Uterus (tissue), 4 donors: ENCODE measurements at places on chromosomes 1 and 21.

- no peak for DNase-seq
- peak overlapping the region; percentile 75 for H3K27ac ChIP-seq
These were observed 49.7 kb downstream of the PBX1 start for GRCh38 chr1:164608651-164609057.

DNA sequence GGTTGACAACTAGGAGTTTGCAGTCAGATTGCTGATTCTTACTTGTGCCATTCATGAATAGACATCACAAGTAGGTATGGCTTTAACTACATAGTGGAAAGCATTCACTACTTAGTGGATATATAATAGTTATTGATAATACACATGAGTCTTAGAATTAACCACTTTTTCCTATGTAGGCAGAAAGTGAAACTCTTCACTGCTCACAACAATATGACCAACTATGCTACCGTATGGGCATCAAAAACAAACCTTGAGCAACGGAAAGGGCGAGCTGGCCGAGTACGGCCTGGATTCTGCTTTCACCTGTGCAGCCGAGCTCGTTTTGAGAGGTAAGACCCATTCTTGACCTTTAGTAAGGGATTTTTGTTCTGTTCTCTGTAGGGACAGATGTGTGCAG lies 38.7 kb downstream of the DHX9 start:
- no peak overlapping the region for H3K4me3 ChIP-seq
- H3K36me3 ChIP-seq = no peaks in the 10 kb centered on the region
- no peak overlapping the region for H3K27ac ChIP-seq
- no peak for DNase-seq
- no peaks in the 10 kb centered on the region for H3K27me3 ChIP-seq

DNA sequence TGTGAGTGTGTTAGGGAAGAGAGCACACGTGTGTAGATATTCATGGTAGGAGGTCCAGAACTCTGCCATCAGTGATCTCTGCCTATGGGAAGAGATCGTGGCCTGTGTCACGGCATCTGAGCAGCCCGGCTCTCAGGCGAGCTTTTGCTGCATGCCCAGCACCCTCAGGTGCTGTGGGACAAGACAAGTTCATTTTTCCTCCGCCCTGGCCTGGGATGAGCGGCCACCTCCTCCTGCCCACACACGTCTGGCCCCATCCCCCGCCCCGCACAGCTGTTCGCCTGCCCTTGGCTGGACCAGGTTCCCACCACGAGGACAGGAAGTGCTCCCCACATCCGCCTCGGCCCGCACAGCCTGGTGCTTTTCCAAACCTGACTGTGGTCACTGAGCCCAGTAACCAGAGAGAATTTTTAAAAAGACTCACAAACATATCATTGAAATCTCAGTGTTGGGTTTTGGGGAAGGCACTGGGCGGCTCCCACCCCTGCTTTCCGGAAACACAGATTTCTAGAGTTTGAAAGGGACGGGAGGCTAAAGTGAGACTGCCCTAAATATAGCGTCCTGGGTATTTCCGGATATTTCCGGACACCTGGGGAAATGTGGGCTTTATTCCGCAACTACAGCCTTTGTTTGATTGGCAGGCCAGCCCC lies 18.0 kb downstream of the BMP8A start:
- no peaks in the 10 kb centered on the region for H3K27me3 ChIP-seq
- H3K4me1 ChIP-seq = no peaks in the 10 kb centered on the region
- H3K4me3 ChIP-seq = no peak overlapping the region
- no peaks in the 10 kb centered on the region for H3K36me3 ChIP-seq
- H3K27ac ChIP-seq = peak overlapping the region; percentile 23

DNA sequence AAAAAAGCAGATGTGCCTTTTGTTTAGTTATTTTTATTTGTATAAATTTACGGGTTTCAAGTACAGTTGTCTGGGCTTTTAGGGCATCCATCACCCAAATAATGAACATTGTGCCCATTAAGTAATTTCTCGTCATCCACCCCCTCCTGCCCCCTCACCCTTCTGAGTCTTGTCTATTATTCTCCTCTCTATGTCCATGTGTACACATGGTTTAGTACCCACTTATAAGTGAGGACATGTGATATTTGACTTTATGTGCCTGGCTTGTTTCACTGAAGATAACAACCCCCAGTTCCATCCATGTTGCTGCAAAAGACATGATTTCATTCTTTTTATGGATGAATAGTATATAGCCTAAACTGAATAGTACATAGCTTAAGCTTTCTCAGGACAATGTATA lies 189.2 kb downstream of the ZP4 start:
- no peak overlapping the region for H3K4me3 ChIP-seq
- no peak overlapping the region for H3K27ac ChIP-seq
- no peaks in the 10 kb centered on the region for H3K36me3 ChIP-seq
- no peaks in the 10 kb centered on the region for H3K4me1 ChIP-seq
- peaks cover 5% of the 10 kb centered on the region for H3K27me3 ChIP-seq
- no peak for DNase-seq

GRCh38 chr1:152585586-152585985 lies 5.3 kb upstream of the LCE3D start:
- H3K27ac ChIP-seq = no peak overlapping the region
- H3K4me1 ChIP-seq = no peaks in the 10 kb centered on the region
- H3K27me3 ChIP-seq = no peaks in the 10 kb centered on the region
- no peak overlapping the region for H3K4me3 ChIP-seq
- no peaks in the 10 kb centered on the region for H3K36me3 ChIP-seq
- DNase-seq = no peak

DNA sequence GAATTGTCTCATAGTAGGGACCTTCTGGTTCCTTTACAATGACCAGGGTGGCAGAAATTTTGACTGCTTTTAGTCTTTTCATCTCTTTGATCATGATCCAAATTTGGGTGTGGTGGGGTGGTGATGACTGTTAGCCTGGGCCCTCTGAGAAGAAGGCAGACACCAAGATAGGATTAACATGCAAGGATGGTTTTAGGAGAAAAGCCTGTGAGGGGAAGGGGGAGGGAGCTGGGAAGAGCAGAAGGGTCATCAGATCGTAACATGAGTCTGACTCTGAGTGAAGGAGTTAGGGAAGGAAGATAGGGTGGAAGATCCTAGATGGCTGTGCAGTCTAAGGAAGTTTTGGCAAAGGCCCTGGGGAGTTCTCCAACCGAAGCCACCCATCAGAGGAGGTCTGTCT lies 28.5 kb upstream of the CAMSAP2 start:
- H3K27me3 ChIP-seq = no peaks in the 10 kb centered on the region
- DNase-seq = no peak
- no peaks in the 10 kb centered on the region for H3K4me1 ChIP-seq

DNA sequence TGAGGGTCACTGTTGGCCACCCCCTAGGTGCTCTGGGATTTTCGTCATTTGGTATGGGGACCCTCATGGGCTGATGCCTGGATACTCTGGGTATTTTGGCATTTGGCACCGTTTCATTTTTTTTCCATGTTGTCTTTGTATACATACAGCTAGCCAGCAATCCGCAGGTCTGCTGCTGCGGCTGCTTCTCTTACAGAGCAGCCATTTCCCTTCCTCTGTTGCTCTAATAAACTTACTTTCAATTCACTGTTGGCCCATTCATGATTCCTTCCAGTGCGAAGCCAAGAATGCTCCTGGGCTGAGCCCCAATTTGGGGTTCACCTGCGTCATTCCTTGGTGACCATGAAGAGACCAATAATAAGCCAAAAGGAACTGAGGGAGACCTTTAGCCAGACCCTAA lies 21.5 kb downstream of the GON4L start:
- H3K27ac ChIP-seq = no peak overlapping the region
- H3K27me3 ChIP-seq = no peaks in the 10 kb centered on the region
- no peaks in the 10 kb centered on the region for H3K36me3 ChIP-seq
- no peak overlapping the region for H3K4me3 ChIP-seq
- H3K4me1 ChIP-seq = no peaks in the 10 kb centered on the region
- DNase-seq = no peak

GRCh38 chr1:245549996-245550719 lies 395.4 kb downstream of the KIF26B start:
- no peak overlapping the region for H3K4me3 ChIP-seq
- H3K27ac ChIP-seq = no peak overlapping the region
- no peaks in the 10 kb centered on the region for H3K27me3 ChIP-seq

- no peak overlapping the region for H3K4me3 ChIP-seq
- no peaks in the 10 kb centered on the region for H3K36me3 ChIP-seq
- DNase-seq = no peak
- no peak overlapping the region for H3K27ac ChIP-seq
- H3K4me1 ChIP-seq = no peaks in the 10 kb centered on the region
- H3K27me3 ChIP-seq = no peaks in the 10 kb centered on the region
These were observed 678.1 kb upstream of the CXADR start for GRCh38 chr21:16834791-16835190.

GRCh38 chr1:205746757-205747412 lies 3.1 kb downstream of the NUCKS1 start:
- no peaks in the 10 kb centered on the region for H3K36me3 ChIP-seq
- peaks cover 7% of the 10 kb centered on the region for H3K4me1 ChIP-seq
- peak overlapping the region; percentile 99 for H3K4me3 ChIP-seq
- no peak for DNase-seq
- no peaks in the 10 kb centered on the region for H3K27me3 ChIP-seq
- no peak overlapping the region for H3K27ac ChIP-seq

DNA sequence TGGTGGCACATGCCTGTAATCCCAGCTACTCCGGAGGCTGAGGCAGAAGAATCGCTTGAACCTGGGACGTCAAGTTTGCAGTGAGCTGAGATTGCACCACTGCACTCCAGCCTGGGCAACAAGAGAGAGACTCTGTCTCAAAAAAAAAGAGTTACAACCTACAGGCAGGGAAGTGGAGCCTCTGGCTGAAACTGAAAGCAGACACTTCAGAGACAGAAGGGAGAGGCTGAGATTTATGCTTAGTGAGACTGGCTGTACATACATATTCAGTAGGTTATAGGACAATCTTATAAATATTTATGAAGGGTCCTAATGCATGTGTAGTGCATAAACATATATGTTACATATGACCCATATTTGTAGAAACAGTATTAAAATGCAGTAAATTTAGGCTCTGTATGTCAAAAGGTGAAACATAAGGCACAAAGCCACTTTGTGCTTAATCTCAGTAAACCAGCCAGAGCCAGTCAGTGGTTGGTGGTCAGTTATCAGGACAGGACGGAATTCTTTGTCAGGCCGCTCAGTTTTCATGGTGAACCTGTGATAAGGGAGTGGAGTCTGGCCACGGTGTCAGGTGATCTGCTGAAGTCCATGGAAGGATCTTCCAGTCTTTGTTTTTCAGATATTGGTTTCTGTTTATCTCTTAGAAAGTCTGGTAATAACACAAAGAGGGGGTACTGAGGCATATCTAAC lies 13.7 kb downstream of the RHEX start:
- no peak for DNase-seq
- H3K27ac ChIP-seq = peak overlapping the region; percentile 60
- H3K4me1 ChIP-seq = no peaks in the 10 kb centered on the region
- no peak overlapping the region for H3K4me3 ChIP-seq
- H3K36me3 ChIP-seq = no peaks in the 10 kb centered on the region

- no peak overlapping the region for H3K4me3 ChIP-seq
- H3K36me3 ChIP-seq = no peaks in the 10 kb centered on the region
- H3K27ac ChIP-seq = no peak overlapping the region
- H3K27me3 ChIP-seq = no peaks in the 10 kb centered on the region
- DNase-seq = no peak
These were observed 136.8 kb upstream of the SGIP1 start for GRCh38 chr1:66397192-66397591.

DNA sequence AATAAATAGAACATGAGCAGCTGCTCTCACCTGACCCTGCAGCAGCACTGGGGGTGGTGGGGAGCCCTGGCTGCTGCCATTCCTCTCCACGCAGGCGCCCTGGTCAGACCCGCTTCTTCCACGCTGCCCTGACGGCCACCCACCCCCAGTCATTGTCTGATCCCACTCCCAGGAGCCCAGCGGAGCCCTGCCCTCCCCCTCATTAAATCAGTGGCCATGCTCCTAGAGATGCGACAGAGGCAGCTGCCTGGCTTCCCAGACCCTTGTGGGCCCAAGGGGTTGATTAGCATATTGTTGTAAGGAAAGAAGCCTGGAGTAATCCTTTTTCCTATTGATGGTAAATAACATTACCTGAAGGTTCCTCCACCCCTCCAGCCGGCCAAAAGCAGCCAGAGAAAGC lies 301.5 kb downstream of the RRAGC start:
- H3K4me1 ChIP-seq = no peaks in the 10 kb centered on the region
- H3K4me3 ChIP-seq = no peak overlapping the region
- H3K36me3 ChIP-seq = no peaks in the 10 kb centered on the region
- no peak overlapping the region for H3K27ac ChIP-seq
- DNase-seq = no peak

DNA sequence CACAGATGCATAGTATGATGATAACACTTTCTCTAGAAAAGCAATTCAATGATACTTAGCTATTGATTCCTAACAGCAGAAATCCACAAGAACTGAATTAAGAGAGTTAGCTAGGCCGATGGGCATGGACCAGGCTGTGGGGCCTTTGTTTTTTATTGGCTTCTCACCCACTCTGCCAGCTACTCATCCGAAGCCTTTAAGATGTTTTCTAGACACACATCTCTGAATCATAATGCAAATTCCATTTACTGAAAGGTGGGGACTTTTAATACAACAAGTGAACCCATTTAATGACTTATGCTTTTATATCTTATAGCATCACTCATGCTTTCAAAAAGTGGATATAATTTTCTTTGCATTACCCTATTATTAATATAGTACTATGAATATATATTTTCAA lies 170.2 kb downstream of the RUNX1 start:
- no peaks in the 10 kb centered on the region for H3K4me1 ChIP-seq
- H3K4me3 ChIP-seq = no peak overlapping the region
- no peaks in the 10 kb centered on the region for H3K27me3 ChIP-seq
- H3K27ac ChIP-seq = no peak overlapping the region
- DNase-seq = no peak

GRCh38 chr1:25948641-25949040 lies 42.4 kb upstream of the STMN1 start:
- H3K27ac ChIP-seq = no peak overlapping the region
- DNase-seq = no peak
- H3K4me1 ChIP-seq = no peaks in the 10 kb centered on the region
- no peaks in the 10 kb centered on the region for H3K27me3 ChIP-seq
- no peak overlapping the region for H3K4me3 ChIP-seq
- no peaks in the 10 kb centered on the region for H3K36me3 ChIP-seq

GRCh38 chr1:153799566-153800465 lies 24.6 kb downstream of the SLC27A3 start:
- H3K27me3 ChIP-seq = no peaks in the 10 kb centered on the region
- no peak for DNase-seq
- H3K4me3 ChIP-seq = no peak overlapping the region
- H3K4me1 ChIP-seq = no peaks in the 10 kb centered on the region
- H3K27ac ChIP-seq = no peak overlapping the region
